Cerebellum (tissue), 4 donors: ENCODE measurements at places on chromosomes 5 and 9. TPM values are rescaled to one million over a fixed set of nuclear protein-coding genes. Genes with fewer than 3 reads are reported as not detected.

CCNJL gene
- 7.4 TPM for total RNA-seq

NKD2 gene
- 8.0 TPM for total RNA-seq

GRCh38 chr5:73911761-73912393 lies 285.9 kb downstream of the ARHGEF28 start:
- no peak for DNase-seq

- DNase-seq: no peak
Observed at GRCh38 chr5:127389601-127390000, 99.0 kb downstream of the MEGF10 start.

DMRT2 gene
- 0.45 TPM for total RNA-seq

GRCh38 chr5:133688391-133688790 lies 76.0 kb upstream of the FSTL4 start:
- DNase-seq: no peak

GRCh38 chr5:57176350-57176857 lies 2.5 kb downstream of the GPBP1 start:
- DNase-seq: no peak

PLAC8L1 gene
- not detected for total RNA-seq

GRCh38 chr5:177313561-177314259 lies 2.0 kb upstream of the MXD3 start:
- DNase-seq: no peak
